ENCODE measurements at places on chromosomes 3 and 15.
A peak's percentile ranks its signal among the peaks of the same experiment; 100 is the strongest.

DNA sequence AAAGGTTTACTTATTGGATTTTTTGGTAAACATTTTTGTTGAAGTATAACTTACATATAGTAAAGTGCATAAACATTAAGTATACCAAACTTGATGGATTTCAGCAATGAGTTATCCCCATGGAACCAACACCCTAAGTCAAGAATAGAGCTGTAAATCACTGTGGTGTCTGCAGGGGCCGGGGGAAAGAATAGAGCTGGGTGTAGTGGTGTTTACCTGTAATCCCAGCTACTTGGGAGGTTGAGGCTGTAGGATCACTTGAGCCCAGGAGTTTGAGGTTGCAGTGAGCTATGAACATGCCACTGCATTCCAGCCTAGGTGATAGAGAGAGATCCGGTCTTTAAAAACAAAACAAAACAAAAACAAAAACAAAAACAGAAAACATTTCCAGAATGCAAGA lies 13.3 kb upstream of the FEM1B start:
- no peak for DNase-seq

DNA sequence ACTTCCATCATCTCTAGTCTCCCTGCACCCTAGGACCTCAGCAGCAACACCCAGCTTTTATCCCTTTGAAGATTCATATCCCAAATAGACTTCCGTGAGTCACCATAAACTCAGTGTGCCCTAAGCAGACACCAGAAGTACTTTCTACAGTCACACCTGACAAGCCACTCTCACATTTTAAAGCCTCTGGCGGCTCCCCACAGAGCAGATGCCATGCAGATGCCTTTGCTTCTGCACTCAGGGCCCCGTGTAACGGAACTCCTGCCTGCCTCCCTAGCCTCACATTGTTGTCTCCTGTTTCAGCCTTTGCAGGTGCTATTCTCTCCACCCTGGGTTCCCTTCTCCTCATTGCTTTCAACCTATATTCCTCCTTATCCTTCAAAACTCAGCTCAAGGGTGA lies 155.5 kb upstream of the SLC24A5 start:
- no peak for DNase-seq

DNA sequence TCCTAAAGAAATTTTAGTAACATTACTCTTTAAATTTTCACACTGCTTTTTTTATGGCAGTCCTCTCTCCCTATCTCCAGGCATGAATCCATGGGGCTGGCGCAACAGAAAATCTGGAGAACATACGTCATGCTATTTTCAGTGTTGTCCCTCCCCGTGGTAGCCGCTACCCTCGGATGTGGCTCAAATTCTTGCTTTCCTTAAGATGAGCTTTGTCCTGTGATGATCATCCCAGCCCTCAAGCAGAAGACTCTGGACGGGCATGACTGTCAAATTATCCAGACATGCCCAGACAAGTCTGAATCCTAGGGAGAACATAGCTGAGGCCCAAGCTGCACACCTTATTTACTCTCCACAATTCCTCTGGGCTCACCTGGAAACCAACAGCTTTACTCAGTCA lies 49.1 kb downstream of the FMN1 start:
- no peak for DNase-seq

- no peak for DNase-seq
Measured at GRCh38 chr3:25532431-25533162, 104.5 kb downstream of the RARB start.

DNA sequence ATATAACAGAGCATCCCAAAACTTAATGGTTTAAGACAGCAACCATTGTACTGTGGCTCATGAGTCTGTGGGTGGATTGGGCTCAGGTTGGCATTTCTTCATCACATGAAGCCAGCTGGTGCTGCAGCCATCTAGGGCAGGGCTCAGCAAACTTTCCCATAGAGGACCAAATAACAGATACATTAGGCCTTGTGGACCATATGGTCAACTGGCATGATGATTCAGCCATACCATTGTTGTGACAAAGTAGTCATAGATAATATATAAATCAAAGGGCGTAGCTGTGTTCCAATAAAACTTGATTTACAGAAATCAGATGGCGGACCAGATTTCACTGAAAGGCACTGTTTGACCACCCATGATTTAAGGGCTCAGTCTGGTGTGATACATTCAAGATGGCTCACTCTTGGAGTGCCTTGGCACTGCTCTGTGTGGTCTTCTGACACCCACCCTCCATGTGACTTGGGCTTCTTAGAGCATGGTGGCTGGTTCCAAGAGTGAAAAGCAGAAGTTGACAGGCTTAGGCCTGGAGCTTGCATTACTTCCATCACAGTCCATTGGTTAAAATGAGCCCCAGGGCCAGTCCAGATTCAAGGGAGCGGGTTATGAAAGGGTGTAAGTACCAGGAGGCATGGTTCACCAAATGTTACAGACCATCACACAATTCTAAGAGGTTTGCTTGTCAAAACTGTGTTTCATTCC lies 40.8 kb upstream of the BHLHE40 start:
- DNase-seq, result no peak

DNA sequence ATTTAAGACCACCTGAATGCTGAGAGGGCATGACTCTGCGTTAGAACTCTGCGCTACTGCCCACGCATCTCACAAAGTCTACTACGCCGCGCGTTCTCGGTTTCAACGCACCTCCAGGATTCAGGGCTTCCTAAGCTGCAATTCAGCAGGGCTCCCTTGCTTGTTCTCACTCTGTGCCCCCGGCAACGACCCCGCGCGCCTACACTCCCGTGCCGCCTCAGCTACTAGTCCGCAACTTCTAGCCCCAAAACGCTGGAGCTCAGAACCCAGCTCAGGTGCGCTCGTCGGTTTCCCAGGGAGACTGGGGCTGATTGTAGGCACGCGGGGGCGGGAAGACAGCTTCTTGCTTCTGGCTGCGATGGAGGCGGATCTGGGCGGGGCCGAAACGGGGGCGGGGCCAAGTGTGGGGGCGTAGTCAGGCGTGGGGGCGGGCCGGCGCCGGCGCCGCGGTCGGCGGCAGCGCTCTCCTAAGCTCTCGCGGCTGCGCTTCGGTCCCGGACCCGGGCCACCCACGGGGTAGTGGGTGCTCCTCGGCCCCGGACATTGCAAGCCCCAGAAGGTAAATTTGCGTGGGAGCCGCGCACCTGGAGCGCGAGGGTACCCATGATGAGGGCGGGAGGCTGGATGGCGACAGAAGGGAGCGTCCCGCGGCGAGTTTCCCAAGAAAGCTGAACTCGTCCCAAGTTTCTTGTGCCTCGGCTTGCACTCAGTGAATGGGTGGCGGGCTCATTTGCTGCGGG lies at the start of gene ARHGEF26:
Gene ARHGEF26 (plus strand): TSS at position 430 of the 740 bp plus-strand sequence. CDS start 603 bp downstream, outside the sequence.
- DNase-seq, result peak; percentile 76

DNA sequence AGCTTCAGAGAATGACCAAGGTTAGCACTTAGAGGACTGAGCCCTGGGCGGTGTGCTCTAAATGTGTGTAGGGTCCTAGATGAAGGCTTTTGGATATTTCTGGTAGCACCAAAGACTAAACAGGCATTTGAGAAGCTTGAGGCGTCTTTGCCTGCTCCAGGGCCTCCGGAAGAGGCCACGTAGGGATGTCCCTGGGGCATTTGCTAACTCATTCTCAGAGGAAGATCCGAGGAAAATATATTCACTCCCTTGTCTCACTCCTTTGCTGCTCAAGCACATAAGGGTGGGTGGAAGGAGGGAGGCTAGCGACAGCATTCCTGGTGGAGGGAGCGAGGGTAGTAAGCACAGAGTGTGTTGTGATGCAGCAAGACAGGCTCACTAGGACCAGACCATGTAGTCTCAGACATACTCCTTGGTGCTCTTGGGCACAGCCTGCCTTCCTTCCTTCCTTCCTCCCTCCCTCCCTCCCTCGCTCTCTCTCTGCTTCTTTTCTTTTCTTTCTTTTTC lies 38.5 kb upstream of the XCR1 start:
- no peak for DNase-seq

DNA sequence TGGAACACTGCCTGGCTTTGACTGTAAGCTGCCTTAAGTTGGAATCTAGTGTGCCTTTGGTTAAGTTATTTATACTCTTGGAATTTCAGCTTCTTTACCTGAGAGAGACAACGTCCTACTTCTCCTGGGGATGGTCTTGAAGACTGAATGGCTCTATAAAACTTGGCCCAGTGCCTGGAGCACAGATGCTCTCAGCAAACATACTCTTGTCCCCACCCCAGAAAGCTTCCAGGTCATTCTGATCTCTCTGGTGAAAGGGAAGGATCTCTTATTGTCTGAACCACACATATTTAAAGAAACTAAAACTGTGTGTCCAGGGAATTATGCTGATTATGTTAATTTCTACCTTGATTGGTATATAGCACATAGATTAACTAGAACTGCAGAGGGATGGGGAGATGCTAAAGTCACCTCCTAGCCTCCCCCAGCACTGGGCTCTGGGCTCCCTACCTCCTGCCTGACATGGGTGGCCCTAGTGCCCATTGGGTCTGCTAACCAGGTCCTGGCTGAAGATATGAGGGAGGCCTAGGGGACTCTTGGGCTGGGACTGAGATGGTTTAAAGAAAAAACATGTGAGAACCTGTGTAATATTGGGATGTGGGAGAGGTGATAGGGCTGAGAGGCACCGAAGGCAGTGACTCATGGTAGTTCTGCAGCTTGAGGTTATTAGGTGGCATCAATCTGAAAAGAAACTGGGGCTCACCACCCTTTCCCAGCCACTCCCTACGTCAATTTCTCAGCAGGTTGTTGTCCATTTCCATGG lies 171.0 kb downstream of the RPLP1 start:
- DNase-seq, result no peak

- no peak for DNase-seq
Measured at GRCh38 chr15:51024735-51025453, 69.8 kb downstream of the TNFAIP8L3 start.

DNA sequence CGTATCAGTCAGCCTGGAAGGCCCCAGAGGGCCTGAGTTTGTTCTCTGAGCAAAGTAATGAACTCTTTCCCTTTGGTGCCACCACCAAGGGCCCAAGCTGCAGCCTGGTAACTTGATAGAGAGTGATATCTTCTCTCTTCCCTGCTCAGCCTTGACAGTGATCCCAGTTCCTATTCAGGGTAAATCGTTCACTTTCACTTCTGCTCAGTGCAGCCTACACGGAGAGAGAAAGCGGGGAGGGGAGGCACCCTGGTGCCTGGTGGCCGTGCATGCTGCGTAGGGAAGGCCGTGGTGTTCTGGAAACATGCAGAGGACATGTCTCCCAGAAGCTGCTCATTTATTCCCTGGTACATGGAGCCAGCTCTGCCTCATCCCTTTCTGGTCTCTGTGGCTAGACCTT lies 54.9 kb downstream of the KIF9 start:
- no peak for DNase-seq

GRCh38 chr3:28134792-28135375 lies 106.5 kb upstream of the CMC1 start:
- DNase-seq, result no peak

- peak; percentile 55 for DNase-seq
Measured at GRCh38 chr3:169772305-169772896, 795 bp upstream of the MYNN start.

Data from hepatic stellate cell (primary cell).